ENCODE measurements at places on chromosomes 11 and 22. TPM values are rescaled to one million over a fixed set of nuclear protein-coding genes. Genes with fewer than 3 reads are reported as not detected.

APLNR gene
- 11.5 TPM for total RNA-seq

OR56A1 gene
- total RNA-seq = not detected

MOV10L1 gene
- total RNA-seq = 7.9 TPM

CCDC89 gene
- total RNA-seq = 0.32 TPM

OR52H1 gene
- total RNA-seq = 0.38 TPM

CTSW gene
- total RNA-seq = not detected

ARHGAP8 gene
- not detected for total RNA-seq

MAP6 gene
- total RNA-seq = 0.32 TPM

UQCR10 gene
- total RNA-seq = 61.8 TPM

CCDC81 gene
- 0.32 TPM for total RNA-seq

ASPHD2 gene
- 0.81 TPM for total RNA-seq

DPP3 gene
- 52.9 TPM for total RNA-seq

SCGB1C1 gene
- not detected for total RNA-seq

FAM180B gene
- total RNA-seq = not detected

SCGB1D2 gene
- total RNA-seq = not detected

OR8A1 gene
- total RNA-seq = not detected

HORMAD2 gene
- not detected for total RNA-seq

DPAGT1 gene
- 9.4 TPM for total RNA-seq

KRTAP5-2 gene
- total RNA-seq = not detected

ART5 gene
- not detected for total RNA-seq

TMEM179B gene
- total RNA-seq = 21.3 TPM

SLC5A1 gene
- total RNA-seq = not detected

TRMT112 gene
- total RNA-seq = 174 TPM

APOA4 gene
- not detected for total RNA-seq

KIF18A gene
- total RNA-seq = 11.8 TPM

IGF2 gene
- total RNA-seq = 6.3 TPM

Measured in bladder microvascular endothelial cell (primary cell).